ENCODE measurements at places on chromosomes 13 and 19.

DNA sequence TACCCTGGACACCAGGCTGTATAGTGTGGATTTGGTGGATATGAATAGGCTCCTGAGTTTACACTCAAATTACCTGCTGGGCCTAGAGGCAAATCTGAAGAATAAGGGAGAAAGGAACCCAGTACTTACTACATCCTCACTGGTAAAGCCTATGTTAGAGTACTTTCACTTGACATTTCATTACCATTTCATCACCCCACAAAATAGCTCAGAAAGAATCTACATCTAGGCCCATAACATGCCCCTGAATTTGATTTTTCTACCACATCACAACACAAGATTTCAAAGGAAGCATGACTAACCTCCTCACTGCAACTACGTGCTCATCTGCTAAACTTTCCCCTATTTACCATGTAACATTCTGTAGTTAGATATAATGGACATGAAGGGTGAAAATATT lies 43.3 kb downstream of the VWA8 start:
- no peak for DNase-seq

GRCh38 chr13:56864451-56864850 lies 276.3 kb upstream of the PRR20A start:
- DNase-seq = no peak

- DNase-seq = no peak
Observed at GRCh38 chr19:1181606-1182005, 7.5 kb upstream of the SBNO2 start.

DNA sequence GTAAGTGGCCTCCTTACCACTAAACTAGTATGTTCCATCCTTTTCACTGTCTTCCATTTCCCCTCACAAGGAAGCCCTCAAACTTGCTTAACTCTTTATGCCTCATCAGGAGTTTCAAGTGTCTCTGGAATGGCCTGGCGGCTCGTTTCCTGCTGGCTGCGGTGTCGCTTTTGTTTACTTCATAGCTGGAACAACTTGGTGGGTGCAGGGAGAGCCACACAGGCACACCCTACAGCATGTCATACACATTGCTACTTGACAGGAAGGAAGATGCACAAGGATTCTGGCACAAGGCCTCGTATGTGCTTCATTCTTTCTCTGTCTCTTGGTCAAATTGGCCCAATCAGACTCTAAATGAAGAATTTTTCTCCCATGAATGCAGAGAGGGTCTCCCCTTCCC lies 488.3 kb downstream of the FOXO1 start:
- DNase-seq = no peak

- peak; percentile 68 for DNase-seq
Observed at GRCh38 chr13:41263261-41263971, at the start of gene MTRF1. Gene MTRF1, minus strand, starts transcription at chr13:41263576. Its CDS starts 2,669 bp downstream, at chr13:41260907.

GRCh38 chr19:51448411-51449016 lies 9.7 kb downstream of the SIGLEC8 start:
- DNase-seq = no peak

DNA sequence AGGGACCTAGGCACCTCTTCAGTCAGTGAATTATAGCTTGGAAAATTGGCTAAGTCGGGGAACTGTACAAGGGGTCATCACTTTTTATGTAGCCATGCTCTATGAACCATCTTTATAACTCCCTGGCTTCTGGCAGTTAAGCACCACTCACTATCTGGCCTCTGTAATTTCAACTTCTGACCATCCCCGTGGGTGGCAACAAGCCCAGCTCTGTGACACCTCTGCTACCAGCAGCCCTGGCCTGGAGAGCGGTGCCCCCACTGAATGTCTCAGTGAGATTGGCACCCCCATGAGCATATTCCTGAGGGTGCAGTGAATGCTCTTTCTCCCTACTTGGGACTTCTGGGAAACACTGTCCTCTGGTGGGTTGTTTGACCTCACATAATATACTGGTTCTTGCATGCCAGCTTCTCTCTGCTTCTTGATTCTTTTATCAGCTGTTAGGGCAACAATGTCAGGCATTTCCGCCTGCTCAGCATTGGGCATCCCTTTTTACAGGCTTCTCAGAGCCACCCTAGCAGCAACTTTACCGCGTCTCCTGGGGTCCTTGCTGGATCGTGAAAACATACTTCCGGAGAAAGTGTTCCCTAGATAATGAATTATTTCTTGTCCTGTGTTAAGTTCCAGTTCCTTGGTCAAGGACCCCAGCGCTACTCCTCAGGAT lies 10.4 kb downstream of the KL start:
- no peak for DNase-seq

- no peak for DNase-seq
Observed at GRCh38 chr13:43132257-43132656, 108.9 kb downstream of the DNAJC15 start.

DNA sequence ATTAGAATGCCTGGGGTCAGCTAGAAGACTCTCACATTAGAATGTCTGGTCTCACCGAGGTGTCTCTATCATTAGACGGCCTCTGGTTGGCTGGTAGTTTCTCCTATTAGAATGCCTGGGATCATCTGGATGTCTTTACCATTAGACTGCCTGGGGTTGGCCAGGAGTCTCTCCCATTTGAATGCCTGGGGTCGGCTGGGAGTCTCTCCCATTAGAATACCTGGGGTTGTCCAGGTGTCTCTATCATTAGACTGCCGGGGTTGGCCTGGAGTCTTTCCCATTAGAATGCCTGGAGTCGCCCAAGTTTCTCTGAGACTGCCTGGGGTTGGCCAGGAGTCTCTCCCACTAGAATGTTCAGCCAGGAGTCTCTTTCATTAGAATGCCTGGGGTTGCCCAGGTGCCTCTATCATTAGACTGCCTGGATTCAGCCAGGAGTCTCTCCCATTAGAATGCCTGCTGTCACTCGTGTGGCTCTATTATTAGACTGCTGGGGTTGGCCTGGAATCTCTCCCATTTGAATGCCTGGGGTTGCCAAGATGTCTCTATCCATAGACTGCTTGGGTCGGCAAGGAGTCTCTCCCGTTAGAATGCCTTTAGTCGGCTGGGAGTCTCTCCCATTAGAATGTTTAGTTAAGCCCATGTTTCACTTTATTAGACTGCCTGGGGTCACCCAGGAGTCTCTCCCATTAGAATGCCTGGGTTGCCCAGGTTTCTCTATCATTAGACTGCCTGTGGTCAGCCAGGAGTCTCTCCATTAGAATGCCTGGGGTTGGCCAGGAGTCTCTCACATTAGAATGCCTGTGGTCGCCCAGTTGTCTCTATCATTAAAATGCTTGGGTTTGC lies 1467.8 kb downstream of the UQCRFS1 start:
- DNase-seq = no peak

GRCh38 chr13:43569658-43570057 lies 217.1 kb downstream of the ENOX1 start:
- no peak for DNase-seq

GRCh38 chr13:39566216-39566869 lies 36.6 kb downstream of the LHFPL6 start:
- no peak for DNase-seq

DNA sequence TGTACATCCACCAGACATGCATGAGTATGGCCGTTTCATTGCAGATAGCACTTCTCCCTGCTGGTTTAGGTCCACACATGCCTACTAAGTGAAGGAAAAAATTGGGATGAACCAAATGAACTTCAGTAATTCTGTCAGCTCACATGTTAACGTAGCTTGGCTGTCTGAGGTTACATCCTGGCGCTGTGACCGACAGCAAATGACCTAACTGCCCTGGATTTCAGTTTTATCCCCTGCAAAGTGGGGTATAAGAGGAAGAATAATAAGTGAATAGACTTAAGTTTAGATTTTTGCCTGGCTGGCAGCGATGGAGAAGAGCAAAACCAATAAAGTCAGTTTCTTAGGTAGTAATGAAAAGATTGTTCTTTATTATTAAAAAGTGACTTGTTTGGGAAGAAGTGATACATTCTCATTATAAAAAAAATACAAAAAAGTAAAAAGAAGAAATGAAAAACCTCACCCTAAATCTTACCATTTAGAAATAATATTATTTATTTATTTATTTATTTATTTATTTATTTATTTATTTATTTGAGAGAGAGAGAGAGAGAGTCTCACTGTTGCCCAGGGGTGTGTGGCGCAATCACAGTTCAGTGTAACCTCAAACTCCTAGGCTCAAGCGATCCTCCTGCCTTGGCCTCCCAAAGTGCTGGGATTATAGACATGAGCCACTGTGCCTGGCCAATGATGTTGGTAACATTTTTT lies 4.2 kb upstream of the RNF113B start:
- no peak for DNase-seq

- no peak for DNase-seq
Observed at GRCh38 chr13:28650284-28650683, 8.6 kb upstream of the POMP start.

DNA sequence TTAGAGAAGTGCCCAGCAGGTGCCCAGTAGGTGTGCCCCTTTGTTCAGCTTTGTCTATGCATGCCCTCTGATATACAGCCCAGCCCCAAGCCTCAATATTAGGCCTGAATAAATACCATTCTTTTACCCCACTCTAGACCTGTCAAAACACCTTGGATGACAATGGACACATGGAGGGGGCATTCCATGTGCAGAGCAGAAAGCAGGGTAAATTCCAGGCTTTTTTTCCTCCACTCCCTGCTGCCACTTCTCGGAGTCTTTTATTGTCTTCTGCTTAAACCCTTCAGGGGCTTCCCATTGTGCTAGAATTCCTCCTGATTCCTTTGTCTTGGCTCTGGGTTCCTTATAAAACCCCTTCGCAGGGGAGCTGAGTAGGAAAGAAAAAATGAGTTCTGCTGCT lies 5.8 kb upstream of the FRY start:
- DNase-seq = no peak

DNA sequence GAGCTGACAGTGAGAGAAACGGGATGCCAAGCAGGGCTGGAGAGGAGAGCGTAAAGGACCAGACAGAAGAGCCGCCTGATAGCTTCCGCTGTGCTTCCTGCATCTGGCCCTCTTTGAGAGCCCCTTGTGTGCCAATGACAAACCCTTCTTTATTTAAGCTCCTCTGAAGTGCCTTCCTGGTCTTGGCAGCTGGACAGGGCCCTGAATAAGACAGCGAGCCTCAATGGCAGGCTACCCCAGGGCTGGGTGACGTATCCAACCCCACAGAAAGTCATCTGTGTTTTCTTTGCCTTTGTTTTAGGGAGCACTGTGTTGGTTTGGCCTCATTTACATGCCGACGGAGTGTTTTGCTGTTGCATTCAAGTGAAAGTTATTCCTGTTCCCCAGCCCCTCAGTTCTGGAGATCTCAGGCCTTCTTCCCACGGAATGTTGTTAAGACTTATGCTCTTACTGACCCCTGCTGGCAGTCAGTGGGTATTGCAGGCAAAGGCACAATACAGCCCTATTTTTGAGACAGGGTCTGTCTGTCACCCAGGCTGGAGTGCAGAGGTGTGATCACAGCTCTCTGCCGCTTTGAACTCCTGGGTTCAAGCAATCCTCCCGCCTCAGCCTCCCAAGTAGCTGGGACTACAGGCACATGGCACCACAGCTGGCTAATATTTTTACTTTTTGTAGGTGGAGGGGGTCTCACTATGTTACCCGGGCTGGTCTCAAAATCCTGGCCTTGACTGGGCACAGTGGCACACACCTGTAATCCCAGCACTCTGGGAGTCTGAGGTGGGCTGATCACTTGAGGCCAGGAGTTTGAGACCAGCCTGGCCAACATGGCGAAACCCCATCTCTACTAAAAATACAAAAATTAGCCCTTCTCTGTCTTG lies 16.8 kb downstream of the CCL25 start:
- no peak for DNase-seq

- no peak for DNase-seq
Observed at GRCh38 chr19:55962186-55962585, 14.6 kb downstream of the NLRP8 start.
